ENCODE measurements at places on chromosomes 16 and 17.

DNA sequence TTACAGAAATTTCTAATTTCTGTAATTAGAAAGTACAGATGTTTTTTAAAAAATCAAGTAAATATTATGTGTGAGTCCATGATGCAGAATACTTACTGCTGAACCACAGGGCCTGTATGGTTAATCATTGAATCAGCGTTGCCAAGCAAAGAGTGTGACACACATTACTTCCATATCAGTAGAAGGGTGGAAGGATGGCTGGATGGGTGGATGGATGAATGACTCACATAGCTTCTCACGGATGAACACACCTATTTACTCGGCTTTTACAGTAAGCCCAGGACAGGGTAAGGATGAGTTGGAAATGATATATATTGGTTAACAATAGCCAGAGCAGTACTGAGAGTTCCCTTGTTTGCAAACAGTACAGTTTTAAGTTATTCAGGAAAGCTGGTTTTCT is 495.9 kb upstream of the RBFOX1 start:
- DNase-seq = no peak

- DNase-seq = no peak
These were observed 351.7 kb downstream of the CDH8 start for GRCh38 chr16:61684541-61684940.

- DNase-seq = no peak
These were observed 12.7 kb downstream of the COX4I1 start for GRCh38 chr16:85812031-85812807.

- DNase-seq = no peak
These were observed 30.7 kb downstream of the CEP95 start for GRCh38 chr17:64537488-64537887.

DNA sequence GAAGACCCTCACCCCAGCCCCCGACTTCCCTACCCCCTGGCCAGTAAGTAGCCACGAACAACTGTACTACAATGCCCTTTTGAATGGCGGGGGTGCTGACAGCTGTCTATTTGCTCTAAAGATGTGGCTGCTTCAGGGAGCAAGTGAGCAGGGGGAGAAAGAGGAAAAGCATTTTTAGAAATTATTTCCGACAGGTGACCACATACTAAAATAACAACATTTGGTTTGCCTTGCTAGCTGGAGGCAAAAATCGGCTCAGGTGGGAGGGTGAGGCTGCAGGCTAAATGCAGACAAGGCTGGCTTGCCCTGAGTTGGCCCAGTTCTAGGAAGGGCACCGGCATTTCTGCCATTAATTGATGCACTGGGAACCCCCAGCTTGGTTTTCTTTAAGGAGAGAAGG is 188.5 kb downstream of the XYLT1 start:
- peak; percentile 28 for DNase-seq

DNA sequence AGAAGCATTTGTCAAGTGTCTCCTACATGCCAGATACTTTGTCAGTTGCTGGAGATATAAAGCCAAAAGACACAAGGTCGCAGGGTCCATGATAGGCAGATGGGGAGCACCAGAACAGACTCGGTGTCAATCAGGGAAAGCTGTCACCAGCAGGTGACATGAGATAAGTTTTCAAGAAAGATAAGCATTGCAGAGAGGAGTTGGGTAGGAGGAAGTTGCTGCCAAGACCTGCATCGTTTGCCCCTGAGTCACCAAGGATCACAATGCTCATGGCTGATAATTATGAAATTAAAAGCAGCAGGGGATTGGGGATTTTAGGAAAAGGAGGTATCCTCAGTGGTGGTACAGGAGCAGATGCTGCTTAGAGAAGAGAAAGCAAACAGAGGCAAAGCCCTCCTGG is 551.1 kb upstream of the CDH11 start:
- no peak for DNase-seq

DNA sequence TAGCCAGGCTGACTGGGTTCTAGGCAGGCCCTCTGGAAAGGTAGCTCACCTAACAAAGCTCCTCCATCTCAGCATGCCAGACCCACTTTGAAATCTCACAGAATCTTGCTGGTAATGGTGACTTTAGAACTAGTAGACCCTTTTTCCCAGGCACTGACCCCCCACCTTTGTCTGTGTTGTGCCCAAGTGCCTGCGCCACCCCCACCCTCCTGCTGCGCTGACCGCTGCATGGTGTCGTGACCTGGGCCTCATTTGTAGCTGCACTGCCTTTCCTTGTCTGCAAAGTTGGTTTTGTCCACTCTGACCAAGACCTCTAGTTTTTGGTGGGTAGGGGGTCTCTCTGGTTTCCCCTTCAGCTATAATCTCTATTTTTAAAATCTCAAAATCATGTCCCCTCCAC is 6.8 kb downstream of the ATXN1L start:
- no peak for DNase-seq

- DNase-seq = no peak
These were observed 22.8 kb downstream of the NUP85 start for GRCh38 chr17:75228305-75228704.

DNA sequence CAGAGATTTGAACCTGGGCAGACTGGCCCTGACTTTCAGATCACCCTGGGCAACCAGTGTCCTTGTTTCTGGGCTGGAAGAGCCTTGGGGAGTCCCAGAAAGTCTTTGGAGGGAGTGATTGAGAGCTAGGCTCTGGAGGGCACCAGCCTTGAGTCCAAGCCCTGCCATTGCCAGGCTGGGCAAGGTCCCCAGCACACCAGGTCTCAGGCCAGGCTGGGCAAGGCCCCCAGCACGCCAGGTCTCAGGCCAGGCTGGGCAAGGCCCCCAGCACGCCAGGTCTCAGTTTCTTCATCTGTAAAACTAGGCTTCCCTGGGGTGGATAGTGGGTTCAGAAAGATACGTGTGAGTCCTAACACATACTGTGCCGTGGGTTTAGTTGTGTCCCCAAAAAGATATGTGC is 135.0 kb downstream of the IRF8 start:
- DNase-seq = no peak

All from GM12865 (cell line).